Fibroblast of the aortic adventitia (primary cell): ENCODE measurements at places on chromosomes 3 and 15. TPM values are rescaled to one million over a fixed set of nuclear protein-coding genes. Genes with fewer than 3 reads are reported as not detected.

CASR gene
- total RNA-seq, result not detected in 2 replicates

RPL4 gene
- total RNA-seq, result 3,473 and 4,222 TPM in 2 replicates

EPHA3 gene
- total RNA-seq, result 0.98 and 6.1 TPM in 2 replicates

GPX1 gene
- 167 and 295 TPM in 2 replicates for total RNA-seq
